ENCODE measurements at places on chromosomes 3 and 15. TPM values are rescaled to one million over a fixed set of nuclear protein-coding genes. Genes with fewer than 3 reads are reported as not detected.

Gene MAP2K1
- 38.7 TPM for total RNA-seq

DNA sequence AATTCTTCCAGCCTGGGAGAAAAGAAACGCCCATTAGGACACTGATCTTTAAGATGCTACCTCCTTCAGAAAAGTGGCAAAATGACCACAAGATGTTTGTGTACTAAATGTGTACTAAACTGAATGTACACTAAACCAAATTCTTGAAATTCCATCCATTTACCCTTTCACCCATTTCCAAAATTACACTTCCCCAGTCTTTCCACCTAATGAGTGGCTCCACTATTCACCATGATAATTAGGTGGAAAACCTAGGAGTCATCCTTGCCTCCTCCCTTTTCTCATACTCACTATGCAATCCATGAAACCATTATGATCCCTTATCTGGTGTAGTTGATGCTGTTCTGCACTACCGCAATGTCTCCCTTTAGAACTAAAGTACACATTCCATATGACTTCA is 452.1 kb upstream of the THBS1 start:
- no peak for DNase-seq

DNA sequence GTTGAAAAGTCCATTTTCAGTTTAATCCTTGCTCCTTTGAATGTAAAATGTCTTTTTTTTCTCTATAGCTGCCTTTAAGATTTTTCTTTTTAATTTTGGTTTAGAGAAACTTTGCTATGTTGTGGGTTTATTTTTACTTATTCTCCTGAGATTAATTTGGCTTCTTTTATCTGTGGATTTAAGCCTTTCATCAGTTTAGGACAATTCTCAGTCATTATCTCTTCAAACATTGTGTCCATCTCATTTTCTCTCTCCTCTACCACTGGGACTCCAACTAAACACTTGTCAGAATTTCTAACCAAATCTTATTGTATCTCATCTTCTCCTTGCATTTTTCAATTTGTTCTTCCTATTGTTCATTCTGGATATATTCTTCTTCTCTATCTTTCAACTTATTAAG is 12.4 kb upstream of the ITGA11 start:
- DNase-seq: no peak

DNA sequence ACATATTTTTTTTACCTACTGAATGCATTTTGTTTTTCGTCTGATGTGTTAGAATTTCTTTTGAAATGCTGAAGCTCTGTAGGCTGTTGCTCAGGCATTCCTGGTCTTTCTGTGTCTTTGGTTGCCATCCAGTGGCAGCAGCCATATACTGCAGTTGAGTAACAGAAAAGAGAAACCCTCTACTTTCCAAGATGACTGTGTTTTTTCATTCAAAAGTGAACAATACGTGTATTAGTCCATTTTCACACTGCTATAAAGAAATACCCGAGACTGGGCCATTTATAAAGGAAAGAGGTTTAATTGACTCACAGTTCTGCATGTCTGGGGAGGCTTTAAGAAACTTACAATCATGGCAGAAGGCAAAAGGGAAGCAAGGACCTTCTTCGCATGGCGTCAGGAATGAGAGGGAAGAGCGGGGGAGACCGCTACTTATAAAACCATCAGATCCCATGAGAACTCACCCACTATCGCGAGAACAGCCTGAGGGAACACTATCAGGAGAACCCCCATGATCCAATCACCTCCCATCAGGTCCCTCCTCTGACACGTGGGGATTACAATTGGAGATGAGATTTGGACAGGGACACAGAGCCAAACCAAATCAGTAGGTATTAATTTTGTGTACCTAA is 4.7 kb upstream of the GOLGA8B start:
- no peak for DNase-seq

Gene SLC30A4
- 3.3 TPM for total RNA-seq

- DNase-seq: no peak
Observed at GRCh38 chr3:134007819-134008218, 21.9 kb downstream of the SLCO2A1 start.

DNA sequence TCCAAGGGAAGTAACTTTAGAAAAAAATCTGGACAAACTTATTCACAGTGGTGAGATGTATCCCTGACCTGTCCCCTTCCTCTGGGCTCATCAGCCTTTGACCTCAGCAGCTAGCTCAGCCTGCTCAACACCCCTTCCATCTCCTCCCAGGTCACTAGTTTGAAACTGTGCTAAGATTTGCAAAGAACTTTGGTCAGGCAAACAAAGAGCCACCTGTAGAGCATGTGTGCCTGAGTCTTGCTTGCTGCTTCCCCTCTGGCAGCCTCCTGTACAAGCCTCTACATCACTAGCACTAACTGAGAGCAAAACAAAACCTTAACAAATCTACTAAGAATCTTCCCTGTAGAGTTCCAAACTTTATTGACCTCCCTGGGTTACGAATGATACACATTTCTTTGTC is 43.9 kb downstream of the NR1I2 start:
- no peak for DNase-seq

DNA sequence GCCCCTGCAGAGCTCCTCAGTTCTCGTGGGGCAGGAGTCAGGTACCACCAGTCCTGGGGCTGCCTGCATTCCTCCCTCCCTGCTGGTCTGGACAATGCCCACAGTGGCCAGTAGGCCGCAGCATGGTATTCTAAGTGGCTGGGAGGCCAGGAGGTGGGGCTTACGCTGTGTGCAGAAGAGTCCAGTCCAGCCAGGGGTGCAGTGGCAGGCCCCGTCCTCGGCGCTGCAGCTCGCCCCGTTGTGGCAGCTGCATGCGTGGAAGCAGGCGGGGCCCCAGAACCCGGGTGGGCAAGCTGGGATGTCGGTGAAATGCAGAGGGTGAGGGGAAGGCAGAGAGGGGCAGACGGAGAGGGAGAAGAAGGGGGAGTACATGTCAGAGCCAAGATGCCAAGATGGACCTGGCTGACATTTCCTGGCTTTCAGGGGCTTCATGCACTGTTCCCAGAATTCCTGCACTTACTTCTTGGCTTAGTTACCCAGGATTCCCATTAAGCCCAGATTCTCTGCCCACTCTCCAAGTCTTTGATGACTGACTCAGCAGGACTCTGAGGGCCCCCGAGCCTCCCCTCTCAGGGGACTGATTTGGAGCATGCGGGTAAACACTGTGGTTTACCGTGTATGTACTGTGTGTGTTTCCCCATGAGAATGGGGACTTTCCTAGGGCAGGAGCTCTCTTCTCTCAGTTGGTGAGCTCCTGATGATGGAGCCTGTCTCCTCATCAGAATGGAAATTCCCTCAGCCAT is 47.5 kb downstream of the RAB11A start:
- DNase-seq: no peak

GRCh38 chr15:69897471-69898237 is 200.1 kb downstream of the TLE3 start:
- peak; percentile 2 for DNase-seq

Gene IQGAP1
- 45.6 TPM for total RNA-seq

Gene TGFBR2
- total RNA-seq: 66.7 TPM

Gene IMPG2
- 0.38 TPM for total RNA-seq

Gene ARPC4
- 79.8 TPM for total RNA-seq

DNA sequence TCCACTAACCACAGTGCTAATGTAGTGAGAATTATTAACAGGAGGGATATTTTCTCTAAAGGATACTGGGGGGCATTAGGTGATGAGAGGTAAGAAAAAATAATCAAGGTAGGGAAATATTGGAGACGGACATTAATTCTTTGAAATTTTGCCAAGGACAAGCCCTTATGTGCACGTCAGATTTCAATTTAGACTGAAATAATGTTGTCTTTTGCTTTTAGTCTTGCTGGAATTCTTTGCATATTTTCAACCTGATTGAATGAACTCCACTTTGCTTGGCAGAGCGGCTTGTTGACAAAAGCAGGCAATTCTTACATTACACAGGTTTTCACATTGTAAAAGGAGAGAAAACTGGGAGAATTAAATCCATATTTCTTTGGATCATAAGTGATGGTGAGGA is 25.0 kb upstream of the C3orf52 start:
- DNase-seq: no peak

GRCh38 chr3:178536211-178537079 is at the start of gene KCNMB2:
Gene KCNMB2 (plus strand): TSS chr3:178536436.
- DNase-seq: no peak

DNA sequence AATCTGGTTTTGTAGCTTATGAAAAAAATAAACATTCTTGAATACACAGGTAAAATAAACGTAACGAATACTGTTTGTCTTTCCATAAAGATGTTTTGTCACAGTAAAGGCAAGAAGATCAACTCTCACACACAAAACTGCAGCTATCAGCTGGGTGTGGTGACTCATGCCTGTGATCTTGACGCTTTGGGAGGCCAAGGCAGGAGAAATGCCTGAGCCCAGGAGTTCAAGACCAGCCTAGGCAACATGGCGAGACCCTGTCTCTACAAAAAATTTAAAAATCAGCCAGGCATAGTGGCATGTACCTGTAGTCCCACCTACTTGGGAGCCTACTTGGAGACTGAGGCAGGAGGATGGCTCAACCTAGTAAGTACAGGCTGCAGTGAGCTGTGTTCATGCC is 39.6 kb downstream of the CBLB start:
- no peak for DNase-seq

Gene SLC26A6
- 8.9 TPM for total RNA-seq

DNA sequence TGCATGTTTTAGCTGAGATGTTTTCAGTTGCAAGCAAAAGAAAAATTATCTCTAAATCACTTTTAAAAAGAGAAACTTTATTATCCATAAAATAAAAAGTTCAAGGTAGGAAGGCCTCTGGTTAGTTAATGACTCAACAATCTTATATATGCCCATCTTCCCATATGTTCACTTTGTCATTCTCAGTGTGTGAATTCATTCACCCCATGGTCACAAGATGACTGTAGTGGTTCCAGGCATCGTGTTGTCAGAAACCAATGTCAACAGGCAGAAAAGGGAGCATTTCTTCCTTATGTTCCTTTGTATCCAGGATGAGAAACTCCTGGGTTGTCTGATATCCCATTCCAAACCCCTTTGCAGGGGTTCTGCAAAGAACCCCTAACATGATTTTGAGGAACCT is 119.9 kb upstream of the RAP2B start:
- no peak for DNase-seq

DNA sequence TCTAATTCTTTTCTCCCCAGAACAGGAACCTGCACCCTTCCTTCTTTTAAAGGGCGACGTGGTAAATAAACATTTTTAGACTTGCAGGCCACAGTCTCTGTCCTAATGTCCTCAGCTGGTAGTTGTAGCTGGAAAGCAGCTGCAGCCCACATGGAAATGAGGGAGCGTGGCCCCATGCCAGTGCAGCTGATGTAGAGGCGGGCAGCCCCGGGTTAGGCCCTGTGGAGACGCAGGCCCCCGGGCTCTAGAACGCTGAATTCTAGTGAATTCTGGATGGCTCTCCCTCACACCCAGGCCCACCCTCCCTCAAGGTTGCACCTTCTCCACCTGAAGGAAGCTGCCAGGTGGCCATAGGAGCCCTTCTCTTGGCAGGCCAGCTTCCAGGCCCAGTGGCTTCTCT is 52.3 kb downstream of the PGPEP1L start:
- no peak for DNase-seq

DNA sequence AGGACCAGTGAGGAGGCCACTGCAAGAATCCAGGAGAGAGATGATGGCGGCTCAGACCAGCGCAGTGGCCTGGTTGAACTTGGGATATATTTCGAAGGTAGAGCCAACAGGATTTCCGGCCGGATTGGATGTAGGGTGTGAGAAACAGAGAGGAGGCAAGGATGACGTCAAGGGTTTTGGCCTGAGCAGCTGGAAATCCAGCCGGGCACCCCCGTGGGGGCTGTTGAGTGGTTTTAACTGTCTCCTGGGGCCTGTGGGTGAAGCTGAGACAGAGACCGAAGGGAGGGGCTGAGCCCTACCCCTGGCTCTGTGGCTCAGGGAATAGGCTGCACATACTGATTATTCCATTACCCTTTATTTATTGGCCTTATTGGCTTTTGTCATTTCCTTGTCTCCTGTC is 45.7 kb downstream of the EXOG start:
- peak; percentile 78 for DNase-seq

Gene DAZL
- not detected for total RNA-seq

DNA sequence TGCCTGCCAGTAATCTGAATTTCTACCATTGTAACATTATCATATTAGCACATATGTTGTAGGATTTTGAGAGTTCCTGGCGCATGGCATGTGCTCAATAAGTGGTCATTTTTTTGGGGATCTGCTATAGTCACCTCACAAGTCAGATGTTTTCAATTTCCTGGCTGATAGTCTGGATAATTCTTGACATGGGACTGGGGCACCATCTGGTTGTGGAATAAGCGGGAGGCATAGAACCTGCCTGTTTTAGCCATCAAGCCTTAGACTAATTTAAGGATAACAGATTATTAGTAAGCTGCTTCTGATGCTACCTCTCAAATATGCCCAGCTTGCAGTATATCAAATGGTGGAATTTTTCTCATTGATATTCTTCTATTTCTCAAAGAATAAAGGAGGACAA is 39.1 kb downstream of the GASK1A start:
- no peak for DNase-seq

DNA sequence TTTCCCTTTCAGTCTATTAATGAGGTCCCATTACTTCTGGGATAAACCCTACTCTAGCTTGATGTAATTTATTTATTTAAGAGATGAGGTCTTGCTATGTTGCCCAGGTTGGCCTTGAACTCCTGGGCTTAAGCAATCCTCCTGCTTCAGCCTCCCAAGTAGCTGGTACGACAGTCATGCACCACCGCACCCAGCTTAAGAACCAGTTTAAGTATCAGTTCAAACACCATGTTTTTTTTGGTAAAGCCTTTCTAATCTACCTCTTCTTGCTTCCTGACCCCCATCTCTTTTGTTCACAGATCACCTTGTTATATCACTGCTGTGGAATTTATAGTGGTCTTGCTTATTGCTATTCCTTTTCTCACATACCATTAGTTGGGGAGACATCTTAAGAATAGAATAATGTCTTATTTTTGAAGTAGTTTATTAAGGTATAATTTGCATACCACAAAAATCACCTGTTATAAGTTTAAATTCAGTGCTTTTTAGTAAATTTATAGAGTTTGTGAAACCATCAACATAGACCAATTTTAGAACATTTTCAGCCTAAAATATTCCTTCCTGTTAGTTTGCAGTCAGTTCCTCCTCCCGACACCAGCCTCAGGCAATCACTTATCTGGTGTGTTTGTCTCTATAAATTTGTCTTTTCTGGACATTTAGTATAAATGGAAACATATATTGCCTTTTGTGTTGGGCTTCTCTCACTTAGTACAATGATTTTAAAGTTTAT is 257.9 kb downstream of the PDCD6IP start:
- no peak for DNase-seq

Gene TRPC1
- 18.7 TPM for total RNA-seq

GRCh38 chr15:41543521-41543870 is 561 bp downstream of the RPAP1 start:
- no peak for DNase-seq

DNA sequence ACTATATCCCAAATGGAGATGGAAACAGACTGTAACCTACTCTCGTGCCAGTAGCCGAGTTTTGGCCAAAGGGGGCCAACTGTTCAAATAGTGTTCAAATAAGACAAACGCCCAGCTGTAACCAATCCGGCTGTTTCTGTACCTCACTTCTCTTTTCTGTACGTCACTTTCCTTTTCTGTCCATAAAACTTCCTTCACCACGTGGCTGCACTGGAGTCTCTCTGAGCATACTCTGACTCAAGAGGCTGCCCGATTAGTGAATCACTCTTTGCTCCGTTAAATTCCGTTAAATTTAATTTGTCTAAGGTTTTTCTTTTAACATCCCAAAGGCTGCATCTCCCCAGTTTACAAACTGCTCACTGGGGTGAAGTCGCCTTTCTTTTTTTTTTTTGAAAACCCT is 219.2 kb upstream of the P2RY1 start:
- no peak for DNase-seq
